ENCODE measurements at places on chromosomes 4 and X.

- DNase-seq: no peak
Observed at GRCh38 chr4:66340286-66340893, 670.1 kb upstream of the EPHA5 start.

- no peak for DNase-seq
Observed at GRCh38 chrX:119502727-119503483, 34.7 kb downstream of the SLC25A5 start.

DNA sequence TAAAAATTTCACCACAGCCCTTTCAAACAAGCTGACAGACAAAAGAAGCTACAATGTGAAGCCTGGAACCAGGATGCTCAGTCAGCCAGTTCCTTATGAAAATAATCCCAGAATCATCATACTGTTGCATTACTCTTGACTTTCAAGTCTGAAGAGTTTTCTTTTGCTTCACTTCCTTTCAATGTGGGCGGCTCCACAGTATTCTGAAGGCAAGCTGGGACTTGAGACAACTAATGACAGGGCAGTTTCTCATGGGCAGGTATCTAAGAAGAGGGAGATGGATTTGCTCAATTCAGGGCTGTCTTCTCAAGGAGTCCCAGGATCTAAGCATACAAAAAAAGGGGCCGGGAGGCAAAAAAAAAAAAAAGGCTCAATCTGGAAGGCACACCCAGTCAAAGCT is 173.4 kb downstream of the PAPSS1 start:
- no peak for DNase-seq

- DNase-seq: no peak
Observed at GRCh38 chr4:88821522-88821921, 123.9 kb upstream of the NAP1L5 start.

- DNase-seq: no peak
Observed at GRCh38 chrX:106987488-106987887, 12.5 kb downstream of the MORC4 start.

- DNase-seq: no peak
Observed at GRCh38 chr4:150579551-150580234, 2.3 kb upstream of the MAB21L2 start.

GRCh38 chr4:87865288-87865687 is 32.5 kb downstream of the MEPE start:
- no peak for DNase-seq

- no peak for DNase-seq
Observed at GRCh38 chr4:1212546-1213335, 36.2 kb downstream of the CTBP1 start.

GRCh38 chr4:140251571-140251970 is 97.6 kb upstream of the MAML3 start:
- no peak for DNase-seq

GRCh38 chr4:81756973-81757372 is 285.3 kb upstream of the RASGEF1B start:
- no peak for DNase-seq

DNA sequence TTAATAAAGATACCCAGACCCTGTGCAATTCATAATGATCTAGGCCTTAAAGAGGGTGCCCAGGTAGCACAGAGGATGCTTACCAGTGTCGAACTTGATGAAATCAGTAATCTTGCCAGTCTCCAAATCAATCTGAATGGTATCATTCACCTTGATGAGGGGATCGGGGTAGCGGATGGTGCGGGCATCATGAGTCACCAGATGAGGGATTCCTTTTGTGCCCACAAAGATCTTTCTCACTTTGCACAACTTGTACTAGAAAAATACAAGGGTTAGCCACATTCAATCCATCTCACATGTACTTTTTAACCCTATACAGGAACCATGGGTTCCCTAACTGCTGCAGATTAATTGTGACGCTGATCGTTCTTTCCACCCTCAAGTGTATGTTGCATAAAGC is 3.3 kb downstream of the RPS4X start:
- no peak for DNase-seq

DNA sequence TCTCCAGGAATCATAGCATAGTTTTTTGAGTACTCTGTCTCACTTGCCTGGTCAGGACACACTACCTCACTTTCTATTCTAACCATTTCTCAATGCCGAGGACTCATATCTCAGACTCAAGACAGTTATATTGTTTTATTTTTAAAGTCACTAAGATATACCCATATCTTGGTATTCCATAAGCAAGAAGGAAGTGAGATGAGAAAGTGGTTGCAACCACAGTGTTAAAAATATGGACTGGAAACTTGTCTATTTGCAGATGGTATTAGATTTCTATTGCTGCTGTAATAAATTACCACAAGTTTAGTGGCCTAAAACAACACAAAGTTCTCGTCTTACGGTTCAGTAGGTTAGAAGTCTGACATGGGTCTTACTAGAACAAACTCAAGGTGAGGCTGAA is 344.8 kb upstream of the MAGEB2 start:
- DNase-seq: no peak

- DNase-seq: no peak
Observed at GRCh38 chrX:38192007-38192810, 28.5 kb downstream of the SRPX start.

DNA sequence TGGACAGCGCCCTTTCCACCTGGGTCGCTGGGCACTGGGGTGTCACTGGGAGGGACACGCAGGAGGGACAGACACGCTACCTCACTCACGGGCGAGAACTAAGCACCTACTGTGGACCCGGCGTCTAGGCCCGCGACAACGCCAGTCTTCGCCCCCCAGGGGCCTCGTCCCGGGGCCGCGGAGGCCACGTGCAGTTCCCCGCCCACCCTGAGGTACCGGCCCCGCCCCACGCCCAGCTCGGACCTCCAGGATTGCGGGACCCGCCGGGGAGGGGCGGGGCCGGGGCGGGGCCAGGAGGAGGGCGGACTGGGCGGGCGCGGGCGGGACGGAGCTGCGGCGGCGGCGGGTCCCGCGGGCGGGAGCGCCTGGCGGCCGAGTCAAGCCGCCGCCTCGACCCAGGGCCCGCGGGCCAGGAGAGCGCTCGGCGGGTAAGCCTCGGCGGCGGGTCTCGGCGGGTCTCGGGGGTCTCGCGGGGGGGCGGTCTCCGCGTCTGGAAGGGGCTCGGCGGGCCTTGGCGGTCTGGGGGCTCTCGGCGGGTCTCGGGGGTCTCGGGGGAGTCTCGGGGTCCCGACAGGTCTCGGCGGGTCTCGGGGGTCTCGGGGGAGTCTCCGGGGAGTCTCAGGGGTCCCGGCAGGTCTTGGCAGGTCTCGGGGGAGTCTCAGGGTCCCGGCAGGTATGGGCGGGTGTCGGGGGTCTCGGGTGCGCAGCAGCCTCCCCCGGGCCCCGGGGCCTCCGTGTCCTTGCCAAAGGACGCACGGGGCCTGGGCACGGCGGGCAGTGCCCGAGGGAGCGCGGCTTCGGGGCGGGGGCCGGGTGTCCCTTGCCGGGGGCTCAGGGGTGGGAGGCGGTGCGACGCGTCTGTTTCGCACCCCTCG is at the start of gene SH3BP2:
TSS of gene SH3BP2 (plus strand) at position 375 of the 875 bp plus-strand sequence. CDS start 27,533 bp downstream, outside the sequence.
- no peak for DNase-seq

DNA sequence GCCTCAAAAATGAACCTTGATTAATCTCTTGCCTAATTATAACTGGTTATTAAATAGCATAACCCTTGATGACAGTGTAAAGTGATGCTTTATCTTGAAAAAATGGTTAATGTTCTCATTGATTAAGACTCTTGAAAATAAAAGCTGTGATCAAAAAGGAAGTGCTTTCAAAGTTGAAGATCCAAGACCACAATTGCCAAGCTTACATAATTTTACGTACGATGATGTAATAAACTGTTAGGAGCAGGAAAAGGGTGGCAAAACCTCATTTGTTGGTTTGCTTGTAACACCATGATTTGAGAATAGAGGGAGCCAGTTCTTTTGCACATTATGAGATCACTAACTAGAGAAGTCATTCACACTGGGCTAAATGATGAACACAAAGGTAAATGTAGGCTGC is 322.2 kb downstream of the ADGRL3 start:
- no peak for DNase-seq

DNA sequence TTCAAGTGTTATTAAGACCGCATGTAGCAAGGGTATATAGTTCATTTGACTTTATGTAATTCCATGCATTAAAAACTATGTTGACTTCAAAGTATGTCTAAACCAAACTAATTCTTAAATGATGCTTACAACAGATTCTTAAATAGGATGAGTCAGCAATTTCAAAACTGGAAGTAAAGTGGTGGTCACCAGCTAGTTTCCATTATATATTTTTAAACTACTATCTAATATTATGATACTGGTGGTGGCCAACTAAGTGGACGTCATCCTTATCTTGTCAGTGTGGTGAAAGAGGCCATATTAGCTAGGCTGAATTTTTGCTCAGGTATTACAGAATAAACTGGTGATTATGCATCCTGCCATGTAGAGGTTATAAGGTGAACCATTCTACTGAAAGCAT is 1.2 kb downstream of the IL15 start:
- DNase-seq: no peak

GRCh38 chr4:62226082-62226481 is 1026.0 kb downstream of the ADGRL3 start:
- no peak for DNase-seq

All from amniotic stem cell (primary cell).